MM.1S (cell line): ENCODE measurements at places on chromosomes 12 and 14.
A peak's percentile ranks its signal among the peaks of the same experiment; 100 is the strongest.

DNA sequence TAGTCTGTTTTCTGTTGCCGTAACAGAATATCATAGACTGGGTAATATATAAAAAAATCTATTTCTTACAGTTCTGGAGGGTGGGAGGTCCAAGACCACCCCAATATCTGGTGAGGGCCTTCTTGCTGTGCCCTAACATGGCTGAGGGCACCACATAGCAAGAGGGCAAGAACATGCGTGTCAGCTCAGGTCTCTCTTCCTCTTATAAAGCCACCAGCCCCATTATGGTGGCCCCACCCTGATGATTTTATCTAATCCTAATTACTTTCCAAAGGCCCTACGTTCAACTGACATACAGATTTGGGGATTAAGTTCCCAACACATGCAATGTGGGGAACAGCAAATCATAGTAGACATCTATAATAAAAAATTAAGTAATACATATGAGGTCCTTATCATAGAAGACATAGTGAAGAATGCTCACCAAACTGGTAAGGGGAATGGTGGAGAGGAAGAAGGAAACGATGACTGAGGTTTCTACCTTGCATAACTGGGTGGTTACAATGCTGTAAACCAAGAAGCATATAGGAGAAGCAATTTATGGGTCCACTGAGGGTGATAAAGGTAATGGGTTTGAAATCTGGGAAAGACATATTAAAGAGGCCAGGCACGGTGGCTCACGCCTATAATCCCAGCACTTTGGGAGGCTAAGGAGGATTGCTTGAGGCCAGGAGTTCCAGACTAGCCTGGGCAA, 27.0 kb downstream of the BTBD7 start:
- no peak for DNase-seq

DNA sequence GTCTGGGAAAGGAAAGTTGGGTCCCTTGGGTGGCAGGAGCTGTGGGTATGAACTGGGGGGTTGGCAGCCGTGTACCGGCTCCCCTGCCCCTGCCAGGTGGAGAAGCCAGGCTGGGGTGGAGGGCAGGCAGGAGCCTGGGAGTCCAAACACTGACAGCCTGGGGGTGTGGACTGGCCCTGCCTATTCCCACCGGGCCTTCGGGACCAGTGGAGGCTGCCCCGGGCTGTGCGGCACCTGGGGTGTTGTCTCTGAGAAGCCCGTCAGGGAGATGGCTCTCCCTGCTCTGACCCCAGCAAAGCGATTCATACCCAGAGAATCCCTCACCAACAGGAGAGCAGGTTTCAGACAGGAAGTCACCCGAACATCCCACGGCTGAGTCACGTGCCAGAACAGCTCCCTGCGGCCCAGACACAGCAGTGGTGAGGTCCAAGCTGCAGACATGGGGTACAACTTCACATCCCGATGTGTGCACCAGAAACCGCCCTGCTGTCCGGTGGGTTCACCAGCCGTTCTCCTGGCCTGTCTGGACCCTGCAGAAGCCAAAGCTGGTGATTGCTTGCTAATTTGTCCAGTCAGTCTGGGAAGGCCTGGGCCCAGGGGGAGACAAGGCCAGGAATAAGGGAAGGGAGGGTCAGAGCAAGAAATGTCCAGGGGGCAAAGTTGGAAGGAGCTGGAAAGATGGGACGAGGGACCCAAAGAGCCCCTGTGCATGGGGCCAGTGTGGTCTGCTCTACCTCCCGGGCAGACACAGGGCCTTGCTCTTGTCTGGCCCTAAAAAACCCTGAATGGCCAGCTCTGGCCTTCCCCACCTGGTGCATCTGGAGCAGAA, 2.1 kb upstream of the GPR132 start:
- peak; percentile 18 for DNase-seq

DNA sequence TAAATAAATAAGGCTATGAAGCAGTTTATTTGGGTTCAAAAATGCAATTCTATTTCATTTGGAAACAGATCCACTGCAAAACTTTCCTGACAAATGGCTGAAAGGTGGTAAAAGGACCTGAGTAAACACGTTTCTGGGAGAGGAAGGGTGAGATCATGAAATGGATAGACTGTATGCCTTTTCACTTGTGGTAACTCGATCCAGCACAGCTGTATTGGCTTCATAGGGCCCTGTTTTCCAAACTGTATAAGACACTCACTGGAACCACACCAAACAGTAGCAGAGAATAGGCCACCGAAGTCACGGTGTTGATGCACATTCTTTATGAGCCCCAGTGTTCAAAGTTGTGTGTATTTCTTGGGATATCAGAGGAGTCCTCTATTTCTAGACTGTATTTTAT, 325.2 kb upstream of the DIO2 start:
- DNase-seq = no peak

GRCh38 chr14:54881761-54882401, 20.7 kb downstream of the GCH1 start:
- peak; percentile 18 for DNase-seq

- DNase-seq = no peak
Measured at GRCh38 chr12:130949806-130950205, 3.9 kb upstream of the ADGRD1 start.

DNA sequence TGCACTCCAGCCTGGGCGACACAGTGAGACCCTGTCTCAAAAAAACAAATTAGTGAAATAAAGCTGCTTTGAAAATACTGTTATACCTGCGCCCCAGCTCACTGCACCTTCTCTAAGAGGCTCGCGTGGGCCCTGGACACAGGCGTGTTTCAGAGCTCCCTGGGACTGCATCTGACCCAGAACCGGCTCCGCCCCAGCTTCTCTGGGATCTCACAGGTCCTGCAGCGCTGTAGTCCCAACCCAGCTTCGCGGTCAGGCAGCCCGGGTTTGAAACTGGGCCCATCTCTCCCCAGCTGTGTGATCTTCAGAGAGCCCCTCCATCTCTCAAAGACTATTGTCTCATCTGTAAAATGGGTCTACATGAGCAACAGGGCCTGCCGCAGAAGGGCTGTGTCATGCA, 7.5 kb downstream of the RIMBP2 start:
- DNase-seq = no peak

- DNase-seq = no peak
Measured at GRCh38 chr14:30115756-30116155, 188.1 kb upstream of the PRKD1 start.

- DNase-seq = no peak
Measured at GRCh38 chr14:61602733-61603077, 92.6 kb upstream of the HIF1A start.

DNA sequence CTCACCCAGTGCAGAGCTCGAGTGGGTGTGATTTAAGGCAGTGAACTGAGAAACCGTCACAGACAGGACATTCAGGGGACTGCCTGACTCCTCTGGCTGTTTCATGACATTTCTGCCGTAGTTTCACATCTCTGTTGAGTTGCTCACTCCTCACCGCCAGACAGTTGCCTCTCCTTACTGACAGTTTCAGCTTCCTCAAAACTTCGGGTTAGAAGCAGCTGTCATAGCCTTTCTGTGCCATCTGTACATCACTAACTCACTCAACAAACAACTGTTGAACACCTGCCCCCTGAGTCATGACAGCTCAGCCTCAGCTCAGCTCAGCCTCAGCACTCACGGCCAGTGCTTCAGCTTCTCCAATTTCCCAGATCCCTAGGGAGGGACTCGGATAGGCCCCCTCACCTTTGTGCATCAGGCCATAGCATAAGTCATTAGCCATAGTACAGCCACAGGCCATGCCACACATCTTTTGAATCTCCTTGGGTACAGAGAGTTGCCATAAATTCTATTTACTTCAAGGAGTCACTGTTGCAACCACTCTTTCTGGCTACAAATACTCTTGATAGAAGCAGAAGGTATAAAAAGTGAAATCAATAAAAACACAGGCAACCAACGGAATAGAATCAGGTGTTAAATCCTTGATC, 6.2 kb upstream of the SLC15A4 start:
- peak; percentile 75 for DNase-seq

GRCh38 chr12:6346235-6346832, 4.5 kb upstream of the TNFRSF1A start:
- DNase-seq = no peak

GRCh38 chr12:52074971-52075724, 4.4 kb upstream of the SMIM41 start:
- DNase-seq = no peak

GRCh38 chr14:90096566-90096965, 34.8 kb downstream of the KCNK13 start:
- no peak for DNase-seq

DNA sequence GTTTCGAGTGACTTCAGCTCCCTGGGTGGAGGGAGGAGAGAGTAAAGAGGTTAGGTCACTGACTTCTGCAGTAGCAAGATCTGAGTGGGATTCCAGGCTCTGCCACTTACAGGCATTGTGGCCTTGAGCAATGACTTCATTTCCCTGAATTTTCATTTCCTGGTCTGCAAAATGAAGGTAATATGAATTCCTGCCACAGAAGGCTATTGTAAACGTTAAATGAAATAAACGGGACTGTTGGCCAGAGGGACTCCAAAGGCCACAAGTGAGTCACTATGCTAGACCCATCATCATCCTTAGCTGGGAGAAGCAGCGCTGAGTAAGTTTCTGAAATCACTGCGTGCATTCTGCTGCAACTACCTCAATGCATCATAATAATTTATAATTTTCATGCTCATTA, 807.8 kb downstream of the AACS start:
- no peak for DNase-seq

DNA sequence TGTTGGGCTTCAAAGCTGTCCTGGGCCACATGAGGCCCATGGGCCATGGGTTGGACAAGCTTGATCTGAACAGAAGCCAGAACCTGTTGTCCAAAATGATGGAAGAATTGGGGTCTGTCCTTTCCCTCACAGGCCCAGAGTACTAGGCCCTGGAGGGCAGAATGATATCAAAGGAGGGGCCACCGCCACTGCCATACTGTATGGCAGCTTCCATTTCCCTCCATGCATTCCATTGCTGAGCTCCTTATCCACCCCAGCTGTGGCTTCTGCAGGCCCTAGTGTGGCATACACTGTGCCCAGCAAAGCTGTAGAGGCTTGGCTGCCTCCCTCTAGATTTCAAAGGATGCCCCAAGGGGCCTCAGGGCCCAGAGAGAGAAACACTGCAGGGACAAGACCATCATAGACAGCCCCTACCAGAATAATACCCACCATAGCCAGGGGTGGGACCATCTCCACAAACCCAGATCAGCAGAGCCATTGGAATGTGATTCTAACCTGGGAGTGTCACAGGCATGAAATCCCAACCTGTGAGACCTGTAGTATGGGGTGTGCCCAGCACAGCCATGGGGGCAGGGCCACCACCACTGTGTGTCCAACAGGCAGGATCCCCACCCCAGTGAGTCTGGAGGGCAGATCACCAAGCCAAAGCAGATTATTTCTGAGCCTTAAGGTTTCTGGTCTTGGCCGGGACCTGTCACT, 61.4 kb upstream of the BEGAIN start:
- no peak for DNase-seq
